ENCODE measurements at places on chromosomes 1 and 21.

GRCh38 chr1:39886757-39887231 lies 3.5 kb upstream of the TRIT1 start:
- no peak for DNase-seq

- no peak for DNase-seq
These were observed 3.7 kb downstream of the RORC start for GRCh38 chr1:151827853-151828252.

DNA sequence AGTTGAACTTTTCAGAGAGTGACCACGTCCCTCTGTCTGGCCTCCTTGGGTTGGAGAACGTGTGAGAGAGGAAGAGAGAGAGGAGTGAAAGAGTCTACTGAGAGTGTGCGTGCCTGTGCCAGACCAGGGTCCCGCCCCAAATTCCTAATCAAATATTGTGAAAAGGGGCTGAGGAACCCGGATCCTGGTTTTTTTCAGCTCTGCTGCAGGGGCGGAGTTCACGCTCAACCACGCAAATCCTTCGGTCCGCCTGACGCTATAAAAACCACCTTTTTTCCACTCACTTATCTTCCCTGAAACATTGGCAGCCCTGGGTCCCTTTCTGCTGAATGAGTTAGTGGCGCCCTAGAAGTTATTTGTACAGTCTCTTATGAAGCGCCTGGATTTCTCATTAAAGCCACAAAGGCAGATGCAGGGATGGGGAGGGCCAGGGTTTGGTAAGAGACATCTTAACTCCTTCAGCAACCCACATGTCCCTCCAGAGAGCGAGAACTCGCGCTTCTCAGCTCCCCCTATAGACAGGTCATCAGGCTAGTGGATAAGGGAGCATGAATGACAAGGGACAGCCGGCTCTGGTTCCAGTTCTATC lies at the start of gene FMOD:
Gene FMOD (minus strand): TSS at position 86 of the 589 bp plus-strand sequence. CDS start 2,852 bp downstream, outside the sequence.
- DNase-seq: no peak

DNA sequence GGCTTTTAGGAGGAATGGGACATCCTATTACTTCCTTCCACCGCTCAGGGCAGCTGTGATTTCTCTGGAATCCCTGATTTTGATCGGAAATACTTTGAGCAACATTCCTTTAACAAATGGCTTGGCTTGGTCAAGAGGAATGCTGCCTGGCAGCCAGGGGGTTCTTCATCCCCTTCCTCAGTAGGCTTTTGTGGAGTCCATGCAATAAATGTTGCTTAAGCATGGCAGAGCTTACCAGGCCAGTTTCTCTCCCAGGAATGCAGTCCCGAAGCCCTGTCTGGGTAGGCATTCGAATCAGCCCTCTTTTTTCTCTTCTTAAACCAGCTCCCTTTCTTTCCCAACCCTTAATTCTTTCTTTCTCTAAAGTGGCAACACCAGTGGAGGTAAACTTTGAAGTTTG lies 177.1 kb upstream of the KIAA0040 start:
- DNase-seq: no peak

DNA sequence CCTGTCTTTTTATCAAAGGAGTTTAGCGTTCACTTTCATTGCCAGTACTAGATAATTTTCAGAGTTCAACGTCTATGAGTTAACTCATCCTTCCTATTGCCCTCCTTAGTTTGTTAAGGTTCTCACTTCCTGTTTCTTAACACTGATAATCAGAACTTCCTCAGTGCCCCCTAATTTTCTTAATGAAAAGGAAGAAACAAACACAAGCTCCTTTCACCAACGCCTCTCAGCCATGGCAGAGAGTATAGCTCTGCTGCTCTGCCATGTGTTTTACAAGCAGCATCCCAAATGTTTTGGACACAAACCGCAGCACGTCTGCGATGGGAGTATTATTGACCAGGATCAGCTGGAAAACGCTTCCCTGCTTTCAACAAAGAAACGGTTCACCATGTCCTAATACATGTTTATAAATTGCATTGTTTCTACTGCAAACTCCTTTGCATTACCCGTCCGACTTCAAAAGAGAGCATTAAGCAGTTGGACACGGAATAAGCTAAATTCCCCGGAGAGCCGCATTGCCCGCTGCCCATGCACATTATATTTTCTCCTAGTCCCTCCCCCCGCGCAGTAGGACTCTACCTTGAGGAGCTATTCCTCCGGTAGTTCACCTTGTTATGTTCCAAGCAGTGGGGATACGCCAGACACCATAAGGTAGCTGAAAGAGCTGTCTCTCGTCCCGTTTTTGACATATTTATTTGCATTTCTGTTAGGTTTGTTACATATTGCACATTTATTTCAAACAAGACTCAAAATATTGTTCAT lies 561 bp downstream of the OLFM3 start:
- DNase-seq: no peak

DNA sequence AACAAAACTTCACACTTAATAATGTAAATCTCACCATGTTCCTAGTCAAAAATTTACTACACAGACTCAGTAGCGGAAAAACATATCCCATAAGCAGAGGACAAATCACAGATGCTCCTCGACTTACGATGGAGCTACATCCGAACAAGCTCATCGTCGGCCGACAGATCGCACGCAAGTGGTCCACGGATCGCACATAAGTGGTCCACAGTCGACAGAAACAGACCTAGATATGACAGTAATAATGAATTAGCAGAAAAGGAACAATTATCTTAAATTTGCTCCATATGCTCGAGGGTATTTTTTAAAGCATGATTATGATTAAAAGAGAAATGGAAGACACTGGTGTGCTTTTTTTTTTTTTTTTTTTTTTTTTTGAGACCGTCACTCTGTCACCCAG lies 36.3 kb downstream of the WDR4 start:
- DNase-seq: no peak

DNA sequence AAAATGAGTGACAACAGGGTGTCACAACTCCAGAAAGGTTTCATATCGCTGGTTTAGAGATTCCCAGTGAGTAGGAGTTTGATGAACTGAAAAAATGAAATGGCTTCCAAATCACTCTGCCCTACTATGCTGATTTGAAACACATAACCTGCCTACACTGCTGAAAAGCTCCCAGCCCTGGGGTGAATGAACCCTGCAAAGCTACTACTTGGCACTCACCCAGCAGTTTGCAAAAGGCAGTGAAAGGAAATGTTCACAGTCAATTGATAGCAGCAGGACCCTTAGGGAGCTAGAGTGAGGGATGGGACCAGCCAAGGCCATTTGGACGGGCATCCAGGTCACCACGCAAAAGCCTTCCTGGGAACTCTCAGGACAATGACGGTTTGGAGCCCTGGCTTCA lies 44.4 kb upstream of the SRP9 start:
- DNase-seq: no peak

GRCh38 chr1:28927648-28928313 lies 13.4 kb downstream of the EPB41 start:
- no peak for DNase-seq

GRCh38 chr1:94633051-94633450 lies 91.5 kb upstream of the F3 start:
- DNase-seq: no peak

DNA sequence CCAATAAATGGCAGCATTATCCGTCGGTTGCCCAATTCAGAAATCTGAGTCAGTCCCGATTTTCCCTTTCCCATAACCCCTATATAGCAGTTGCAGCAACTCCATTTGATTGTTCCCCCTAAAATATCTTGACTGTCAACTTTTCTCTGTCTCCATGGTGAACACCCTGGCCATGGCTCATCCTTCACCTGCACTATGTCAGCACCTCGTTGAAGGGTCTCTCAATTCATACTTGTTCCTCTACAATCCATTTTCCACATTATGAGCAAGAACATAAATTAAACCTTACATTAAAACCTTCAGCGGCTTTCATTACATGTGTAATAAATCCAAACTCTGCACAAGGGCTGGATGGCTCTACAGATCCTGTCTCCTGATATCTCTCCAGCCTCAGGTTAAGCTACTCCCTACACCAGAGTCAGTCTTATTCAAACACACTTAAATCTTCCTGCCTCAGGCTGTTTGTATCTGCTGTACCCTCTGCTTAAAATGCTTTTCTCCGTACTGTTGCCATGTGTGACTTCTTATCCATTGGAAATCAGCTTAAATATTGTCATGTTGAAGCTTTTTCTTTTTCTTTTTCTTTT lies 87.3 kb downstream of the BACH1 start:
- no peak for DNase-seq

GRCh38 chr1:85308833-85309350 lies 32.5 kb upstream of the BCL10 start:
- no peak for DNase-seq

DNA sequence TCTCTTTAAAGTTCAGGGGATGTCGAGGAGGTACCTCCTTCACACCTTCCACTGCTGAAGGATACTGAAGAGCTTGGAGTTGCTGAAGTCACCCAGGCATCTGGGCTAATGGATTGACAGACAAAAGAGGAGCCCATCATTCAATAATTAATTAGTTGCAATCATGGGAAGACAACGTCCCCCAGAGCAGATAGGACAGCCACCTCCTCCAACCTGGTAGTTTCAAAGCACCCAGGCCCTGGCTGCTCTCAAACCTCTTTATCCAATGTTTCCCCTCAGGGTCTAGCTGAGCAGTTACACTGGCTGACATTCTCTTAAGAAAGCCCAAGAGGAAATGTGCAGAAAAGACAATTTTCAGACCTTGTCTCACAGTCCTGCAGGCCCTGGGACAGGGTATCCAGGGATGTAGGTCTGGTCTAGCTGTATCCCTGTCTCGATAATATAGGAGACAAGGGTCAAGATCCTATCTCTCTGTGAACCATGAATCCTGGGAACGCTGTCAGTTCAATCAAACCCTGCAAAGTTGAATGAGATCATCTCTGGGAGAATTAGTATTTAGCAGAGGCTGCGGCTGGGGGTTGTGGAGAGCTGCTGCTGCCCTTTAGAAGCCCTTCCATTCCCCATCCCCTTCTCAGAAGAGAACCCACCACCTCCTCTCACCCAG lies 1.1 kb downstream of the TSPAN2 start:
- DNase-seq: no peak

- no peak for DNase-seq
These were observed 15.6 kb upstream of the ECE1 start for GRCh38 chr1:21305900-21306189.

Measured in activated naive CD4-positive, alpha-beta T cell treated with anti-CD3 and anti-CD28 coated beads, Interleukin-2, amount 50 U/mL, for 72 hours (primary cell).